NCI-H187 treated with DMSO at 0.1 percent for 48 hours (cell line): ENCODE measurements at places on chromosomes 4 and X.

DNA sequence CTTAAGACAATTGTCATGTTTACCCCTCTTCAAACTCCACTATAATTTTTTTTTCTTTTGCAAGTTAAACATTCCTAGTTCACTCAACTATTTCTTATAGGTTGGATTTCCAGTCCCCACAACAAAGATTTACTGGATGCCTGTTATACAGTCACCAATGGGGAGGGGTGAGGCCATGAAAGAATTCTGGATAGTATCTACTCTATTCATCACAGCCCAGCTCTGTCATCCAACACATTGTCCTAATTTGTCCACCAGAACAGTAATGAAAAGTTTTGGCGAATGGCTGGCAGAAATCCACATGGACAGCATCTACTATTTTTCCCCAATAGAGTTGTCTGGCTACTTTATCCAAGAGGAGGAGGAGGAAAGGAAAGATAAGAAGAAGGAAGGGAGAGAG is 192.7 kb upstream of the S100G start:
- DNase-seq = no peak

DNA sequence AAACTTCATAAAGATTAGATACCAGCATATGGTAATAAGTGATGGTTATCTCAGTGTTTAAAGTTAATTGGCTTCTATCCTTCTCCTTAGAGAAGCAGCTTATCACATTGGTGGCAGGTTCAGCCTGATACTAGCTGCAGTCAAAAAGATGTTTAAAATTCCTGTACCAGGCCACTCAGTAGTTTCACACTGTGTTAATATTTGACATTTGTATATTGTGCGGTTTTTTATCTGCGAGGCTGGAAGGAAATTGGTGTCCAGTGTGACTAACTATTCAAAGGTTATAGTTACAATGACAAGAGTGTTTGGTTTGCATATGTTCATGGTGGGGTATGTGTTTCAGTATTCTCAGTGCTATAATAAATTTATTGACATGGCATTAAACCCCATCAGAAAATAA is 27.5 kb upstream of the TBC1D8B start:
- DNase-seq = no peak

- no peak for DNase-seq
Measured at GRCh38 chr4:94890579-94890978, 132.8 kb downstream of the BMPR1B start.

GRCh38 chr4:153116291-153116680 is 88.0 kb upstream of the TRIM2 start:
- DNase-seq = no peak

DNA sequence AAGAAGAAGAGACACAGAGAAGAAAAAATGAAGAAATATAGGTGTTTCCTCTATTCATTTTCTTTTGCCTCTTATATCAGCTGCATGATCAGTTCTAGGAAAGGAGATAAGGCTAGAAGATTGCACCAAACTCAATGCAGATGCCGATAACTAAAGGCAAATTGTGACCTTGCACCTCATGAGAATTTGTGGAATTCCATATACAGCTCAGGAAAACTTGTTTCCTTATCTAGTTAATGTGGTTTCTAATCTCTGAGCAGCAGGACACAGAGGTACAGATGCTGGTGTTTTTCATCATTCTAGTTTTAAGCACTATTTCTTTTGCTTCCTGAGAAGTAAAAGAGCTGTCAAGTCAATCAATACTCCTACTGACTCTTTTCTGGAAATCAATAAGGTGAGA is 104.6 kb upstream of the NWD2 start:
- no peak for DNase-seq

GRCh38 chr4:10016169-10016568 is 5.1 kb downstream of the SLC2A9 start:
- DNase-seq = no peak

DNA sequence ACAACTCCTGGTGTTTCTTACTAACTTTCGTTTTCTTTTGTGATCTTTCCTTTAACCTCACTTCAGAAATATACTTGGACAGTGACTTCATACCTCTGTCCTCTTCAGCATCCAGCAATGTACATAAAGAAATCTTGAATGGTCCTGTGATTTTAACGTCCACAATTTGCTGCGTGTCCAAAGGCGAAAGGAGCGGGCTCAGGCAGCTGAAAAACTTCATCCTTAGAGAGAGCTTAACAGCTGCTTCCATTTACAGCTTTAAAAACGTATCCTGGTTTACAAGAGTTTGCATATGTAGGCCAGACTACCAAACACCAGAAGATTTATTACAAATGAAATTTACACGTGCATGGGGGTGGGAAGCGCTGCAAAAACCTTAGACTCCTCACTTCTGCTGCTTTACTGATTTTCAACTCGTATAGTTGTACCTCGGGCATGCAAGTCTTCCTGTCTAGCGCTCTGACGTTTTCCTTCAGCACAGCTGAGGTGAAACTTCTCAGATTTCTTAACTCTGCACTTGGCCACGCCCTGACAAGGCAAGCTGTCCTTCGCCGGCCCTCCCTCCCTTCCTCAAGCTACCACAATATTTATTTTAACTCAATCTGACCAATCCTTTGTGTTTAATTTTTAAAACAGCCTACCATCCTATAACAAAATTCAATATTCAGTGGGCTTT is 406.4 kb downstream of the FAM47A start:
- no peak for DNase-seq

DNA sequence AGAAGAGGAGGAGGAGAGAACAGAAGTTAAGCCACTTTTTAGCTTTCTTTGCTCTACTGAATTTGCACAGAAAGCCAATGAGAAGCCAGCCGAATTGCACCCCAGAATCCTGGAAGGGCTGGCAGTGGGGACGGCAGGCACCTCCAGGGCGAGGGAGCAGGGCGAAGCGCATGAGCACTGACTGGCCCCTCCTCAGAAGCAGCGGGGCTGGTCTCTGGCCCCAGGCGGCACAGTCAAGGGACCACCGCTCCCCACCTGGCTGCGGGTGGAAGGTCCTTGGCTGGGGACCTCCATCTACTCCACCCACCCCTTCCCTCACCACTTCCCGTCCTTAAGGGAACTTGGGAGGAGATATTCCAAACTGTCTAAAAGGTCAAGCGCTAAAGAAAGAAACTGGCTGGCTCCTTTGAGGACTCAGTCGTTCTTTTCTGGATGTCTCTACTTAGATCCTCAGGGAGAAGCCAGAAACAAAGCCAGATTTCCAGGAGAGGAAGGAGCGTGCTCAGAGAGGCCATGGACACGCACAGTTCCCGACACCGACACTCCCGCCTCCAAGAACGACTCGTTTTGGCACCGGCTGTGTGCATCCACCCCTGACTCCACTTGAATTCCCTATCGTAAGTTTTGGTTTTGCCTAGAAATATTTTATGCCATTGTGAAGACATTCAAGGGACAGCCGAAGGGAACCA is 59.5 kb upstream of the CRMP1 start:
- DNase-seq = no peak

DNA sequence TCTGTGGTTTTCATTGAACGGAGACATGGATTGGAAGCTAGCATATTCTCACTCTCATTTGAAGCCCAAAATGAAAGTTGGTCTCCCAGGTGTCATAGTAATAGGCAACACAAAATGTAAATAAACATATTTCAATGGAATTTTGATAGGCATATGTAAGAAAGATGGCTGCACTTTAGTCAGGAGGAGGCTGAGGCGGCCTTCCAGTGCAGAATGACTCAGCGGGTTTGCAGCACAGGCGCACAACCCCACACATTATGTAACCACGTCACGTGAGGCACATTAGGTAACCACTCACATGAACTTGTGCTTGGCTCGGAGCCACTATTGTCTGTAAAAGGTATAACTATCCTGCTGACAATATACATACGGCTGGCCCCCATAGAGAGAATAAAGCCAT is 381.7 kb downstream of the GPAT3 start:
- DNase-seq = no peak

- no peak for DNase-seq
Measured at GRCh38 chrX:920234-920799, 289.7 kb downstream of the SHOX start.

- DNase-seq = no peak
Measured at GRCh38 chr4:153778383-153778782, 10.5 kb downstream of the SFRP2 start.
